ENCODE measurements at places on chromosomes 2 and 18. TPM values are rescaled to one million over a fixed set of nuclear protein-coding genes. Genes with fewer than 3 reads are reported as not detected.

Gene KLHL14
- total RNA-seq: 0.09 TPM

Gene REEP1
- total RNA-seq: 36.3 TPM

Gene BOLL
- total RNA-seq: not detected

Gene PSTPIP2
- total RNA-seq: 12.6 TPM

Gene SLC9A4
- not detected for total RNA-seq

Gene FIGN
- 12.7 TPM for total RNA-seq

Gene SCG2
- total RNA-seq: 6.0 TPM

Gene PDCD1
- 0.75 TPM for total RNA-seq
